Thyroid gland (tissue), 4 donors: ENCODE measurements at places on chromosomes 3 and 15.

GRCh38 chr15:93913871-93914270 is 317.5 kb upstream of the MCTP2 start:
- DNase-seq: no peak

GRCh38 chr3:69420781-69421520 is 35.1 kb upstream of the FRMD4B start:
- DNase-seq: no peak

DNA sequence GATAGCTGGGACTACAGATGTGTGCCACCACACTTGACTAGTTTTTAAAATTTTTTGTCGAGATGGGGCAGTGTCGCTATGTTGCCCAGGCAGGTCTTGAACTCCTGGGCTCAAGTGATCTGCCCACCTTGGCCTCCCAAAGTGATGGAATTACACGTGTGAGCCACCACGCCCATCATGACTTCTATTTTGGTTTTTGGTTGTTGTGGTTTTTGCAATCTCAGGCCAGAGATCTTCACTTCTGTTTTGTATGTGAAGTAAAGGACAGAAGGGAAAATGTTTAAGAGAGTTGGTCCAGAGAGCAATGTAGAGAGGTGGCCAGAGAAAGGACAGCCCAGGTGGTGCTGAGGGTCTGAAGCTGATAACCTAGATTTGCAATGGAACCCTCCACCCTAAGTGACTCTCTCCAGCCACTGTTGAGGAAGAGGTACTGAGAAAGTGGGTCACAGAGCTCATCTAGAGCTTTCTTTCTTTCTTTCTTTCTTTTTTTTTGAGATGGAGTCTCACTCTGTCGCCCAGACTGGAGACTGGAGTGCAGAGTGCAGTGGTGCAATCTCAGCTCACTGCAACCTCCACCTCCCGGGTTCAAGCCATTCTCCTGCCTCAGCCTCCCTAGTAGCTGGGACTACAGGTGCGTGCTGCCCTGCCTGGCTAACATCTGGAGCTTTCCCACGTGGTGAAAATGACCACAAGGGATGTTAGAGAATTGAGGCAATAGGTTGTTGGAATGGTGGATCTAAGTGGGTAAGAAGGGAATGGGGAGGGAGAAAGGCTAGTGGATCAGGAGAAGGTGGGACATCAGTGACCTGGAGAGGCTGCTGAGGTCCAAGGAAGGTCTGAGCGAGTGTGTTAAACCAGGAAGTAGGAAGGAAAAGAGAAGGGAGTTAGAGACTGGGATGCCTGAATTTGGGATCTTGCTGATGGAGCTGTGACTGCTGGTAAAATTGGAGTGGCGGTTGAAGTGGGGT is 22.4 kb upstream of the SEMA4B start:
- DNase-seq: no peak

DNA sequence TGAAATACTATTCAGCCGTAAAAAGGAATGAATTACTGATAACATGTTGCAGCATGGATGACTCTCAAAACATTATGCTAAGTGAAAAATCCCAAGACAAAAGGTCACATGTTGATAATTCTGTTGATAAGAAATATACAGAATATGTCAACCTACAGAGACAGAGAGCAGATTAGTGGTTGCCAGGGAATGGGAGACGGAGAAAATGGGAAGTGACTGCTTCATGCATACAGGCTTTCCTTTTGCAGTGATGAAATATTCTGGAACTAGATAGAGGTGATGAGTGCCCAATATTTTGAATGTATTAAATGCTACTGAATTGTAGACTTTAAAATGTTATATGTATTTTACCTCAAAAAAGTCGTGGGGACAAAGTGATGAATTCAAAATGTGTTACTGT is 56.2 kb downstream of the ABHD2 start:
- DNase-seq: no peak

DNA sequence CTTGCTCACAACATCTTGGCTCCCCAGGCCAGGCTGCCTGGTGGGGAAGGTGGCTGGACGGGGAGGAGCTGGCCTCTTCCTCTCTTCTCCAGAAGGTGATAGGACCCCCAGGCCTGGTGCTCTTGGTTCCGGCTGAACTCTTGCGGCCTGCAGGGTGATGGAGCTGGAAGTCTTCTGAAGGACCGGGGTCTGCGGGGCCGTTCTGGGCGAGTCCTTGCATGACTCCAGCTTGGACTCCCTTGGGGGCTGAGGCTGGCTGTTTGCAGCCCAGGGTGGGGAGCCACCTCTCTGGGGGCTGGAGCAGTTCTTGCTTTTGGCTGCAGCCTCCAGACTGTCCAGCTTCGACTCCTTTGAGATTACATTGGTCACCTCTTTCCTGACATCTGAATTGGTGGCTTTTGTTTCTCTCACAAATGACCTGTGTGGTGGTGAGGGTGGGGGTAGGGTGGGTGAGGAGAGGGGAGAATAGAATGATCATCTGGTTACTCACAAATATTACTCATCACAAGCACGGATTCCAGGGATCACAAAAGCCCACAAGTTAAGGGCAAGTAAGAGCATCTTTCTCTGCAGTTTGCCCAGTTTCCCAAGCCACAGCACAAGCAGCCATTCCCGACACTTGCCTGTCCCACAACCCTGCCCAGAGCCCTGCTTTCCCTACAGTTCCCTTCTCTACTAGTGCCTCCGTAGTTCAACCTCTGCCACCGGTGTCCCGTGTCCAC is 149.1 kb upstream of the HACD2 start:
- DNase-seq: no peak
